Ureter (tissue), 1 donor: ENCODE measurements at places on chromosomes 7 and 10. TPM values are rescaled to one million over a fixed set of nuclear protein-coding genes. Genes with fewer than 3 reads are reported as not detected.
A peak's percentile ranks its signal among the peaks of the same experiment; 100 is the strongest.

DNA sequence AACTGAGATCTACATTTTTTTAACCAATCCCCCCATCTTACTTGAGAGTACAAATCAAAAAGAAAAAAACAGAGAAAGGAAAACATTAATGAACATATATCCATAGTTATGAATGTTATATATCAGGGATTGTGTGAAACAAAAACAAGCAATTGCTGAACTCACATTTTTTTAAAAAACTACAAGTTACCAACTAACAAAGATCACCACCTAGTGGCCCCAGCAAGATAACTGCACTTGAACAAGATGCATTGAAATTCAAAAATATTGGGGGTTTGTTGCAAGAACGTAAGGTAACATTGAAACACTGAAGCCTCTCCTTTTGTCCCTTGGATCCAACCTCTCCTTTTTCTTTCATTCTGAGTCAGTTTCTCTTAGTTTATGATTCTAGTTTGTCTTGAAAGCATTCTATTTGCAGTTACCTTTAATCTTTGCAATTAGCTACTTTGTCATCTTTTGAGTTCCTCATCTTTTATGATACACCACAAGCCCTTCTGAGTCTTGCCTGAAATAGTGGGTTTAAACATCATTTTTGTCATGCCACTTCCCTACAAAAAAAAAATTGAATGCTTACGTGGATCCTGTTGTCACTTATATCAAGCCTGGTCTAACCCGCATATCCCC, 87.3 kb upstream of the TES start:
- DNase-seq: no peak

DNA sequence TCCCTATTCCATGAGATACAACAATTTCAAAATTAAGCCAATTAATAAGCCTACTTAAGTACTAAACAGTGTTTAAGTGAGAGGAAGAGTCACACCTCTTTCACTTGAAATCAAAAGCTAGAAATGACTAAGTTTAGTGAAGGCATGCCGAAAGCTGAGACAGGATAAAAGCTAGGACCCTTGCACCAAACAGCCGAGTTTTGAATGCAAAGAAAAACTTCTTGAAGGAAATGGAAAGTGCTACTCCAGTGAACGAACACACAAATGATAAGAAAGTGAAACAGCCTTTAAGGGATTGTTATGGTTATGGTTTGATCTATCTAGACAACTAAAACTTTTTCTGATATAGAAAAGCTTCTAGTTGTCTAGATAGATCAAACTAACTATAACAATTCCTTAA, 135.4 kb upstream of the KMT2E start:
- no peak for DNase-seq

GRCh38 chr7:1011297-1012003, 28.5 kb downstream of the CYP2W1 start:
- no peak for DNase-seq

Gene TUBB8
- total RNA-seq: 0.78 TPM

GRCh38 chr7:149714910-149715471, 58.4 kb downstream of the ZNF467 start:
- DNase-seq: no peak

Gene OGDHL
- 6.0 TPM for total RNA-seq

DNA sequence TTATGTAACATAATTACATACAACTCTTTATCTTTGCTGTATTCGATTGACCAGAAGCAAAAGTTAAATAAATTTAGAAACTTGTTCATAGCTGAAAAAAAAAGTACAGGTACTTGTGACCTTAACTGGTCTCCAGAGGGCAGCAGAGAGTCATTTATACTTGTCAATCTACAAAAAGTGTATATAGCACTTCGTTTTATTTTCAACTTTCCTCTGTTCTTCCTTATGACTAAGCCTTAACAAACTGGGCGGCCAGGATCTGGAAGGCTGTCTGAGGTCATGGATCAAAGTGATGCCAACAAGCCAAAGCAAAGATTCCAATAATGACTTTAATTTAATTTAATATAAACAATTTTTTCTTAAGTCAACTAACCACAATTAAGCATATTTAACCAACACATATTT, 29.8 kb downstream of the C10orf67 start:
- DNase-seq: peak; percentile 59

DNA sequence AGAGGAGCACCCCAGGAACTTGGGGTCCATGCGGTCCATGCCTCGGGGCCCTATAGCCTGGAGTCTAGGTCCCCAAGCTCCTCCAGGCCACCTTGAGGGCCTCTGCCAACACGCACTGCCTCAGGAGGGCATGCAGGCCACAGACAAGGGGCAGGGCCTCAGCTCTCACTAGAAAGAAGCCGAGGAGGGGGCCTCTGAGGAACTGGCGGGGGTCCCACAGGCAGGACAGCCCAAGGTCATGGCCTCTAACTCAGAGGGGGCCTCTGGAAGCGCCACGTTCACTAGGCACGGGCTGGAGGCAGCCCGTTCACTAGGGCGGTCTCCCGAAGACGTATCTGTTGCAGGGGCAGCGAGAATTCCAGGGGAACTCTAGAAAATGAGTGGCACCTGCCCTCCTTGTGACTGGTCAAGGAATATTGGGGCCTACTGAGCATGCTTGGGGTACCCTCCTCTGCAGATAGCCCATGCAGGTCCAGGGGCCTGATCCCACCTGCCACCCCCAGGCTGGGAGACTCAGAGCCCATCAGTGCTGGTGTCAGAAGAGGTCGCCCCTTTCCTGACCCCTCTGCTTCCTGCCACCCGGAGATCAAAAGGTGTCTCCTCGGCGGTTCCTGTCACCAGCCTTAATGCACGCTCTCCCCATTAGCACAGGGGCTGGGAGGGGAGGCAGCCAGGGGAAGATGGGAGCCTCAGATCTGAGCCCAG, 86.7 kb upstream of the RET start:
- no peak for DNase-seq

Gene DKK1
- 22.5 TPM for total RNA-seq

- no peak for DNase-seq
Measured at GRCh38 chr10:85177767-85178166, 849.4 kb downstream of the CCSER2 start.

GRCh38 chr7:90597563-90598253, 1.6 kb downstream of the CDK14 start:
- DNase-seq: no peak

Gene C7orf57
- 0.42 TPM for total RNA-seq
